ENCODE measurements at places on chromosomes 7 and 10.

- no peak for DNase-seq
These were observed 32.9 kb upstream of the INPP5A start for GRCh38 chr10:132504501-132505272.

DNA sequence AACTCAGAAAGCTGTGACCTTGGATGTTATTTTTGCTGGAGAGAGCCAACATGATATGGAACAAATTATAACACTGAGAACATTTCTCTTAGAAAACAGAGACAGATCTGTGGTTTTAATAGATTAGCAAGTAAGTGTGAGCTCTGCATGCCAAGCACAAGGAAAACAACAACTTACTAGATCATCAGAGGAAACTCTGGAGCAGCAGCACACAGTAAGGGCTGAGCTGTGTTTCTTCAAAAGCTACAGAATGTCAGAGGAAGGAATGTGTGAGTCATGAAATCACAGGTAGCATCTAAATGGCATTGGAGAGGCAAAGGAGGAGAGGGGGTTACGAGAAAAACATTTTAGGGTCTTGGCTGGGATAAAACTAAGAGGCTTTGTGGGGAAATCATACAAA is 283.4 kb upstream of the FZD8 start:
- DNase-seq, result no peak

DNA sequence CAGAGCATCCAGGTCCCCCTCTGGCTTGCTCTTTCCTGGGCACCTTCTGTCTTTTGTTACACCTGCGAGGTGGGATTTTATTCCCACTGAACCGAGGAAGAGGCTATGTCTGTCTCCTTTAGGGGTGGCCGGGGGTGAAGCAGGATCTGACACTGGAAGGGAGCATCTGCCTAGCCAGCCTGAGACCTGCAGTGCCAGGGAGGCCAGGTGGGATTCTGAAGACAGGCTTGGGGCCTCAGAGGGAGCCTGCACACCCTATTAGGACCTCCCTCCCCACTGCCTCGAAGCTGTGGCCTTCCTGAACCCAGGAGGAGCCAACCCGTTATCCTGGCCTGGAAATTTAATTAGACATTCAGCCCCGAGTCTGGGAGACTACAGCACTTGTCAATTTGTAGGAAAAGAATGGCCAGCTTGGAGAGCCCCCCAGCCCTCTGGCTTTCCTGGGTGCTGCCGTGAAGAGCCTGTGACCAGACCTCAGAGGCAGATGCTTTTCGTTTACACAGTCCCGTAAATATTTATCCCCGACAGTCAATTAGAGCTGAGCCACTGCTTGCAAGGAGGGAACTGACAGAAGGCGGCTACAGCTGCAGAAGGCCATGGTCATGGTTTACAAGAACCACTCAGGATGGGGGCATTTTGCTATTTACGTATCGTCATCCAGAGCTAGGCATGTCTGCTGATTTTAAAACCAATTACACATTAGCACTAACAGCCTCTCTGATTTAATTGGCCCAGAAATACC is 19.7 kb downstream of the CHAT start:
- no peak for DNase-seq

DNA sequence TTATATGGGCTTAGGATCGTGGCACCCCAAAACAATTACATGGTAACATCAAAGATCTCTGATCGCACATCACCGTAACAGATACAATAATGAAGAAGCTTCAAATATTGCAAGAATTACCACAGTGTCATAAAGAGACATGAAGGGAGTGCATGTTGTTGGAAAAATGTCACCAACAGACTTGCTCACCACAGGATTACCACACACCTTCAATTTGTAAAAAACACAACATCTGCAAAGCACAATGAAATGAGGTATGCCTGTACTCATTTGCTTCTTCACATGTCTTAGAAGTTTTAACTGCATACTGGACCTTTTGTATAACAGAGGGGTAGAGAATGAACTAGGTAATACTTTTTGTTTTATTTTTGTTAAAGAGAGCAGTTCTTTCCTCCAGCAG is 96.6 kb downstream of the TPST1 start:
- no peak for DNase-seq

- DNase-seq, result no peak
These were observed 56.4 kb upstream of the C1GALT1 start for GRCh38 chr7:7125963-7126362.

GRCh38 chr10:23079700-23080099 is 15.7 kb upstream of the MSRB2 start:
- no peak for DNase-seq

GRCh38 chr10:6843481-6843881 is 263.4 kb upstream of the PRKCQ start:
- no peak for DNase-seq

GRCh38 chr7:155216475-155217272 is 81.0 kb upstream of the INSIG1 start:
- no peak for DNase-seq
